ENCODE measurements at places on chromosomes 13 and 19.

- peak; percentile 76 for DNase-seq
Measured at GRCh38 chr13:51584731-51585672, 740 bp downstream of the WDFY2 start.

DNA sequence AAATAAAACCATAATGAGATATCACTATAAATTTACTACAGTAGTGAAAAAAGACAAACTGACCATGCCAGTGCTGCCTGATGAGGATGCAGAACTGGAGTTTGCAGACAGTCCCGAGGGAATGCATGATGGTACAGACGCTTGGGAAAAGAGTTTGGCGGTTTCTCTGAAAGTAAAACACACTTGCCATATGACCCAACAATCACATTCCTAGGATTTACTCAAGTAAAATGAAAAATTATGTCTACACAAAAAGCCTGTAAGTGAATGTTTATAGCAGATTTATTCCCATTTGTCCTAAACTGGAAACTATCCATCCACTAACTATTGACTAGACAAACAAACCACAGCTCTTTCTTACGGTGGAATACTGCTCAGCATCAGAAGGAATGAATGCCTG is 271.0 kb downstream of the DNAJC15 start:
- DNase-seq = no peak

DNA sequence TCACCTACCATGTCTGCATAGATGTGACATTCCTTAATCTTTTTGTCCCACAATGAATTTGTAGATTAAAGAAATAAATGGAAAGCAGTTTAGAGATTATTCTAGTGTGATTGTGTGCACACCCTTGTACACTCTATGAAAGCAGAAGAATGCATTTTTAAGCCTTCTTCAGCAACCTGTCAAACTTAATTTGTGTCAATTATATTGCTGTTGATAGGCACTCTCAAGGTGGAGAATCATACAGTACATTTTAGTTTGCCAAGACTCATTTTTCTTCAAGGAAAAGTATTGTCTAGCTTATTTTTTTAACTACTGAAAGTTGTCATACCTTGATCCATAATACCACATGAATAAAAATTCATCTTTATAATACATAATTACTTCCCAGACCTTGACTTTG is 1898.9 kb downstream of the OLFM4 start:
- no peak for DNase-seq

DNA sequence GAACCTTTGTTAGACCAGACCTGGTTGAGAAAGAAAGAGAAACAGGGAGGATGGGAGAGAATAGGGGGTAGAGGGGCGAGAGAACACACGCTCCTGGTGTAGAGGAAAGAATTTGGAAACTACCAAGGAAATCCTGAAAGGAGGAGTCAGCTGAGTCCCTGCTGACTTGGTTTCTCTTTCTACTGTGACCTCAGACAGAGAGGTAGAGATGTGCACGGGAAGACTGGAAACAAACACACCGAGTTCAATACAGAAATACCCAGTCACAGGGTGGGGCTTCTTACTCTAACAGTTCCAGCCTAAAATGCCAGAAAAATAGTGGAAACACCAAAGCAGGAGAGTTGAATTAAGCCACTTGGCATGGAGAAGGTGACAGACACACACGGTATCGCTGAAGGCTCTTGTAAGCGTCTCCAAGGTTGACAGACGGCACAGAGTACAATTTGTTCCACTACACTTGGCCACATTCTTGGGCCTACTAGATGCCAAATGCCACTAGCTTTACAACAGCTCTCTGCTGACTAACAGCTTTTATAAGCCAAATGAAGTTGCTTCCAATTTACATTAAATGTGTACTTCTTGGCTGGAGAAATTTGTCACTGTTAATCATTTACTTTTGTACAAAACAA is 28.1 kb downstream of the LATS2 start:
- no peak for DNase-seq

- no peak for DNase-seq
Measured at GRCh38 chr13:76329866-76330580, 556.2 kb downstream of the KCTD12 start.

DNA sequence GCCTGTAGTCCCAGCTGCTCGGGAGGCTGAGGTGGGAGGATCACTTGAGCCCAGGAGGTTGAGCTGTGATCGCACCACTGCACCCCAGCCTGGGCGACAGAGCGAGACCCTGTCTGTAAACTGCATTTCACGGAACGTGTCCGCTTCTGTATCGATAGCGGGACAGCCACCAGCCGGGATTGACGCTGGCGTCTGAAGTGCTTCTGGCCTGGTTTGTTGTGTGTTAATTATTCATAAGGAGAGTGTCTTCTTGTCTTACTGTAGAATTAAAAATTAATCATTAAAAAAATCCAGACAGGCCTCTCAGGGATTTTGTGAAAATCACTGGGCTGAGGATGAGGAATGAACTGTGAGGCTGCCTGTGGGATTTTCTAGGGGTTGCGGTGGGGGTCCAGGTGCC is 16.2 kb upstream of the MISP start:
- DNase-seq = no peak

GRCh38 chr13:106477303-106477702 is 58.2 kb downstream of the EFNB2 start:
- DNase-seq = no peak

DNA sequence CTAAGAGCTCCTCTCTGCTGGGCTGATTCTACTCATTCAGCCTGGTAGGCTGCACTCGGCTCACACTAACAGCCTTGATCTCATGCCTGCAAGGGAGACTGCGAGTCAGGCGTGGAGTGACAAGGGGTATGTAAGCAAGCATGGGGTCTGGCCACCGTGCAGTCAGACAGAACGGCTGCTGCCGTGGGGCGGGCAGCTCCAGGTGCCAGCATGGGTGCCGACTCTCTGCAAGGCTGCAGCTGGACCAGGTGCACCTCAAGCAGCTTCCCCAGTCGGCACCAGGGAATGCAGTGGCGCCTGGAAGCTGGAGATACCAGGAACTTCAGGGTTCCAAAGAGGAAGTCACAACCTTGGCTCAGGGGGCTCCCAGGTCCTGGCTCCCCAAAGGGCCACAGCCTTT is 892.3 kb downstream of the OLFM4 start:
- DNase-seq = no peak

GRCh38 chr13:73633817-73634460 is 500.3 kb downstream of the KLF12 start:
- no peak for DNase-seq

DNA sequence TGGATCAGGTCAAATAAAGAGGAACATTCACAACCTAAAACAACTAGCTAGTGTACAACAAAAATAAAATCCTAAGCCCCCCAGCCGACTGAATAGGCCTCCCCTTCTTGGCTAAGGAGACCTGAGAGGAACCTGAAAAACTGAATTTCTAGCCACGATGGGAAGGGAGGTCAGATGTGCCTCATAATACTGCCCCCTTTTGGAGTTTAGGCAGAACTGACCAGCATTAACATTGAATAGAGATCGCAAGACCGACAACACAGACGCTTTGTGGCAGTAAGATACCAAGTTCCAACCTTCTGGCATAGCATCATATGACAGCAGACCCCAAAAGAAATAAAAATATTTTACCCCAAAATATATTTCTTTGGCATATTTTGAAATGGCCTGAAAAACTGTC is 15.9 kb downstream of the CBY2 start:
- peak; percentile 27 for DNase-seq

DNA sequence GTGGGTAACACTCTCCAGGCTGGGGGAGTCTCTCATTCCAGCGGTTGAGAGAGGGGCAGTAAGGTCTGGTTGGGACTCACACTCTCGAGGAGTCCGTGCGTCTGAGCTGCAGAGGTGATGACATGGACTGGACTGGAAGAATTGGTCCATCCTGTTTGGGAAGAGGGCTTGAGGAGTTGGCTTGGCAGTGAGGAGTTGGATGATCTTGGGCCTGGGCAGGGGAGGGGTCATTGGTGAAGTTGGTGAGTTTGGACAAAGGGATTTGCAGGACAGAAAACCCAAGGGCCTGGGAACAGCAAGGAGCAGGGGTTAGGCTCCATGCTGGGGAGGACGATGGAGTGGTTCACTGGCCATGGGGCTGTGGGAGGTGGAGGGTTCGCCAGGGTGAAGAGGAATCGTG is 3.7 kb downstream of the PPP1R37 start:
- no peak for DNase-seq

DNA sequence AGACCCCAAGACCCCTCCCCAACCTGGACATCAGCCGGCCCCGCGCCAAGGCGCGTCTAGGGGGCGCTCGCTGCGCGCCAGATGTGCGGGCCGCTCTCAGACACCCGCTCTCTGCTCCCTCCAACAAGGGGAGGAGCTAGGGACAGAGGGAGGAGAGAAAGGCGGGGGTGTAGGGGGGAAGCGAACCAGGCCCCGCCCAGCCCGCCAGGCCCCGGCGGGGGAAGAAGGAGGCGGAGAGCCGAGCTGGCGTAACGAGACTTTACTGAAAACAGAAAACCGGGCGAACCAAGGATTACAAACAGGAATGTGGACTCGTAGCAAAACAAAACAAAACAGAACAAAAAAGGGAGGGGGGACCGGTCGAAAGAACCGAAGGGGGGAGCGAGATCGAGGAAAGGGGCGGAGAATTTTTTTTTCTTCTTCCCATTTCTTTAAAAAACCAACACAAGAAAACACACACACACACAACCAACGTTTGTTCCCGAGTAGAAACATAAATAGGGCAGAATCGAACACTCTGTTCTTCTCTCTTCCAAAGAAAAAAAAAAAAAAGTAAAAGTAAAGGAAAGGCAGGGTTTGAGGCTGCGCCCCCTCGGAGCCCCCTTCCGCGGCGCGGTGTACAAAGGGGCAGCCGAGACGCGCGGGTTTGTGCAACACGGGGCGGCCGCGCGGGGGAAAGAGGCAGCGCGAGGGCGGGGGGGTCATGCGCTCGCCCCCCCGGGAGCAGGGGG is 1.7 kb downstream of the JUND start:
- peak; percentile 77 for DNase-seq

All from T47D (cell line).